ENCODE measurements at places on chromosomes 7 and 10.

GRCh38 chr10:126930883-126931503 lies 25.8 kb downstream of the DOCK1 start:
- no peak for DNase-seq

- no peak for DNase-seq
Observed at GRCh38 chr7:79245623-79246249, 207.7 kb downstream of the MAGI2 start.

- no peak for DNase-seq
Observed at GRCh38 chr10:119368991-119369869, 161.9 kb downstream of the GRK5 start.

DNA sequence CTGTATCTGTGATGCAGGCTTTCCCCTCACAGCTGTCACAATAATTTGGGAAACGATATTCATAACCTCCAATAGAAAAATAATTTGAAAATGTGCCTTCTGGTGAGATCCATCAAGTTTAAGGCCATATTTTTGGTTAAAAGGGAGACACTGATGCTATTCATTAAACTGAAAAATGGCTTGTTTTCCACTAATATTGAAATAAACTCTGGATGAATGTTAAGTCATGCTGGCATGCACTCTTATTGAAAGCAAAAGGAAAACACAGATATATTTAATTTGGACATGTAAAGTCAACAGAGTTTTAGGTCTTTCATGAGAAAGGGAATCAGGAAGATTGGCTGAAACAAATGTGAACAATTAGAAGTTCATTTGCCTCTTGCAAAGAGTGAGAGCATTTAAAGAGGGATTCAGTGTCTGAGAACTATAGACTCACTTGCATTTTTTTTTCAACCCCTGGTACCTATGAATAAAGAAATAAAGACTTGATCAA lies 879.2 kb downstream of the LRMDA start:
- no peak for DNase-seq

GRCh38 chr10:57973451-57973850 lies 294.2 kb downstream of the IPMK start:
- DNase-seq = no peak

GRCh38 chr7:157760004-157760730 lies 423.4 kb downstream of the DNAJB6 start:
- no peak for DNase-seq

DNA sequence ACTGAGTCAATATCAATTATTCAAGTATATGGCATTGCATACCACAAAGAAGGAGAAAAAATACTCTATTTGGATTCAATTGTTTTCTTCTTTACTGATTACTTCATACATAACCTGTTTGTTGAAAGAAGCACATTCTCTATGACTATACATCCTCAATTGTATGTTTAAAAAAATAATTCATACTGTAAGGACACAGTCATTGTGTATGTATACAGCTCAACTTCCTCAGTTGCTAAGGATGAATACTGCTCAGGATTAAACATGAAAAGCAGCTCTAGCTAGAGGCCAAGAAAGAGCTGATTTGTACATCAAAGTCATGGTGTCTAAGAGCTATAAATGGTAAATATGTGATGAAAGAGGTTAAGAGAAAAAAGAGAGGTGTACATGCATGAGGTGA lies 15.8 kb upstream of the BPGM start:
- no peak for DNase-seq

DNA sequence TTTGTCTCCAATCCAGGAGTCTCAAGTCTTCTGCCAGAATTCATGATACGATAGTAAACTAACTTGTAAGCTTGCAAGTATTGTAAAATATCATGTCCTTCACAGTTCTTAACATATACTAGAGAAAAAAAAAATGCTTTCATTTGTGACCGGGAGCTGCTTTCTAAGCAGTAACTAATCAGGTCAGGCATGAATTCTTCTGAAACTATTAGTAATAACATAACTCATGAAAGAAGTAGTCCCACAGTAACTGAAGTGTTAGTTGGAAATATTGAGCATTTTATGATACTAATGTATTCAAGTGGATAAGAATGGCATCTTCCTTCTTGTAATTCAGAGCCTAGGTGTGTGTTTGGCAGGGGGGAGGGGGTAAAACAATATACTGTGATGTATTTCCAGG lies 665.6 kb downstream of the DNAJB9 start:
- DNase-seq = no peak

DNA sequence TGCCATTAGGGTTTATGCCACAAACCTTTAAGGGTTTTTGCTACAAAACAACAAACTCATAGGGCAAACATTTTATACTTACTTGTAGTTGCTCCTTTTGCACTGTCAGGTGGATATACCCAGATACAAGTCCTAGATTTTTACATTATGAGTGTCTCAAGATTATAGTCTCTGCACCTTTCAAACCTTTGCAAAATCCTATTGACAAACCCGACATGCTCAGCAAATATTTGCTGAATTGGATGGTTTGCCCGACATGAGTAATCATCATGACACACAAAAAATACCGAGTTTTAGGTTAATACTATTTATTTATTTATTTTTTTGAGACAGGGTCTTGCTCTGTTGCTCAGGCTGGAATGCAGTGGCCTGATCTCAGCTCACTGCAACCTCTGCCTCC lies 117.3 kb downstream of the SLC25A13 start:
- no peak for DNase-seq

GRCh38 chr7:30241767-30242166 lies 42.6 kb upstream of the ZNRF2 start:
- no peak for DNase-seq

DNA sequence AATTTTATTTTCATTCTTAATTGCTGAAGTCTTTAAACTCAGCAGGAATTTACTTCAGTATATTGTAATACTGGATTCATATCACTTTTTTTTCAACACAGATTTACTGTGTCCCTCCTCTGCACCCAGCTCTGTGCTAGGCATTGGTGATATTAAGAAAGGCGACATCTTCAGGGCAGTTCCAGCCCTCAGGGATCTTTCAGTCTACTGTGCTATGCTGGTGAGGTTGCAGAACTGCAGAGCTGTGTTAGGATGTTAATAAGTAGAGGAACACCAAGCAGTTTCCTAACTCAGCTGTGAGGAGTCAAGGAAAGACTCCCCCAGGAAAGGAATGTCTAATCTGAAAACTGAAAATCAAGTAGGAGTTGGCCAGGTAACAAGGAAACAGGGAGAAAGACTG lies 158.2 kb upstream of the NPY start:
- DNase-seq = no peak

- DNase-seq = no peak
Observed at GRCh38 chr7:87316097-87316700, 29.3 kb upstream of the CROT start.

GRCh38 chr10:96576277-96576980 lies 10.4 kb downstream of the TM9SF3 start:
- DNase-seq = no peak

DNA sequence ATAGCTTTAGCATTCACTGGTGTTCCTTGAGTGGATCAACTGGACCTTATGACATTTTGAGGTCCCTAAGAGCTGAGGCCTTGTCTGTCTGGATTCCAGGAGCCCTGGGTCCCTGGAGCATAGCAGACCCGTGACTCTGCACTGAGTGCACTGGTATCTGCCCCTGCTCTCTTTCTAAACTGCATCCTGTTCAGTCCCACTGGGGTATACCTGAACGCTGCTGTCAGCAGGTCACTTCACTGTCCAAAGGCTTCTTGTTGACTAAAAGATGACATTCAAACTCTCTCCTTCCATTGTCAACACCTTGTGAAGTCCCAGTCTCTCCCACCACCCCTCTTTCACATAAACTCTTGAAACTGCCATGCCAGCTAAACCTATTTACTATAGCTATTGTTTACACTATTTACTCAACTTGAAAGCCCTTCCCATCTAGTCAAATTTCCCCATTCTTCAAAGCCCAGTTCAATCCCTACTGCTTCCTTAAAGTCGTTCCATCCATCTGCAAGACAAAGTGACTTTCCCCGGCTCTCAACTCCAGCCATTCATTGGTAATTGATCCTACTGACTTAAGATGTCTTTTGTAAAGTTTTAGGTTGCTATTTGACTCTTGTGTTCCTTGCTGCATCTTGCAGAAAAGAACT lies 523.3 kb downstream of the KCNMA1 start:
- no peak for DNase-seq

- DNase-seq = no peak
Observed at GRCh38 chr10:27774831-27775230, 29.2 kb upstream of the MKX start.

DNA sequence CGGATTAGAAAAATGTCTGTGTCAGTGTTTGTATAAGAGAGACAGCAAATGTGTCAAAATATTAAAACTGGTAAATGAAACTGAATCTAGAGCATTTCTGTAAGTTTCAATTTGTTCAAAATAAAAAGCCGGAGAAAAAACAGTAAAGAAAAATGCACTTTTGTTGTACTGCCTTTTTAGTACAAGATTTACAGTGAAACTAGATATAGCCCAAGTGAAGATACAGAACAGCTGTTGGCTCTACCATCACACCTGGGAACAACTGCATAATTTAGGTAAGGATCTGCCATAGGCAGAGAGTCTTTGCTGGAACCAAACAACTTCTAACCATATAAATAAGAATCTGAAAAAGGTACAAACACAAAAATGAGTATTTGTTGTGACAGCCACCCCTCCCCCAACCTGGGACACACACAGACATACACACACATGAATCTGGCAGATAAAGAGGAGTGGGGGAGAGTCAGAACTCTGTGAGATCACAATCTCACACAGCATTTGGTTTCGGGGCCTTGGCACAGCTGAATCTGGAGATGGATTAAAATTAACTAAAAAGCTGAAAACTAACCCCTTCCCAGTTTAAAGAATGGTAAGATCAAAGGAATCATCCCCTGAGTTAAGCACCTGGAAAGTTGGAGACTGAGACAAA lies 54.8 kb downstream of the DPY19L1 start:
- DNase-seq = no peak

DNA sequence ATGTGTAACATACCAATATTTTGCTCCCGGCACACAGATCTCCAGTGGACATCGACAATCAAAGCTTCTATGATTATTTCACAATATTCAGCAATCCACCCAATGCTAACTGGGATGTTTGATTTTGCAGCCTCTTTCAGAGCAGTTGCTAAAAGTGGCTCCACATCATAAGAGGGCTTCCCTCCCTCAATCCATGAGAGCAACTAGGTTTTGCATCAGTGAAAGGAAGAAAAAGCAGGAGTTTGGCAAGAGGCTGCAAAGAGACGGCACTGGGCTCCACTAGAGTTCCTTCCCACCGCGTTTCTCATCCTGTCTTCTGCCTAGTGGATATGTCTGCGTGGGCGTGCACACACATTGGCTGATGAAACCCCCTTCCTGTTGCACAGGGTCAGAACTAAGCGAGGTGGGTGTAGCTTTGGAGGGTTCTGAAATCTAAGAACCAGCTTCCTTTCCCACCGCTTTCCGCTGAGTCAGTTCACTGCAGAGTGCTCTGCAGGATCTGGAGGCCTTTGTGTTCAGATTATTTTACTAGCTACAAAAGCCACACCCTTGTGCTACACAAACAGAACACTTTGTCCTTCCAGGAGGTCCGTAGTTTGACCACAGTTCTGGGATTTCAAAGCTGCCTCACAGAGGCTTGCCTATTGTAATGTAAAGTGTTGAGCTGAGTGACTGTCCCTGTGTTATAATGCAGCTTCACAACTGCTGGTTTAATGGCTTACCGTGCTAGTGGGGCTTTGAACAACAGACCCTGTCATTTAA lies 28.1 kb downstream of the ARL4A start:
- no peak for DNase-seq

DNA sequence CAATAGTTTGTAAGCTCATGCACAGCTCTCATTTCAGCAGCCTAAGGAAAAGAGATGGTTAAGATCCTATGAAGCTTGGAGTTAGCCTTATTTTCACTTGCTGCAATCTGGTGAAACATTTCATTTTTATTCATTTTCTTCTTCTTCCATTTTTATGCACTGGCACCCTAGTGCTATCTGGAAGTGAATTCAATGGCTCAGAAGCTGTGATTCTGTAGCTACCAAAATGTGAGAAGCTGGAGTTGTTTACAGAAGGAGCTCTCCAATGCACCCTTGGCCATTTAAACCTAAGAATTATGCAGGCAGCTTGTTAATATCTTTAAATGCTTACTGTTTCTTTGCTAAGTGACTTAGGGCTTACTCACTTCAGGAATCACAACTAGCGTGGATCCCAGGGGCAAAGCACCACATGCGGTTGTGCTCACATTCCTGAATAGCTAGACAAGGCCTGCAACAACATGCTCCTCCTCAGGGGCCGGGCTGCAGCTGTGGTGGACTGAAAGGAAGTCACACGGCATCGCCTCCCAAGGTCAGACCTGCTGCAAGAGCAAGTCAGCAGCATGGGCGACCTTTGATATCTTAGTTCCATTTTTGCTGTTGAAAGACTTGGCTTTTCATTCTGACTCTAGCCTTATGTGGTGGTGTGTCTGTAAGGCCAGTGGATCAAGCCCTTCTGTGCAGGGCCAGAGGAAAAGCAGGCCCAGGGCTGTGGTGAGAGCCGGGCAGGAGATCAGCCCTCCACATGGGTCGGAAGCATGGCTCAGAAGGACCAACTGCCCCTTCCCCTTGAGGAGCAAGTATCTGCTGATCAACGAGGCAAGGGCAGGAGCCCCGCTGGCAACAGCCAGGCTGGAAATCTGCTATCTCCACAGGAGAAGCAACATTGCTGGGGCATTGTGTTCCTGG lies 91.9 kb upstream of the MBL2 start:
- no peak for DNase-seq

DNA sequence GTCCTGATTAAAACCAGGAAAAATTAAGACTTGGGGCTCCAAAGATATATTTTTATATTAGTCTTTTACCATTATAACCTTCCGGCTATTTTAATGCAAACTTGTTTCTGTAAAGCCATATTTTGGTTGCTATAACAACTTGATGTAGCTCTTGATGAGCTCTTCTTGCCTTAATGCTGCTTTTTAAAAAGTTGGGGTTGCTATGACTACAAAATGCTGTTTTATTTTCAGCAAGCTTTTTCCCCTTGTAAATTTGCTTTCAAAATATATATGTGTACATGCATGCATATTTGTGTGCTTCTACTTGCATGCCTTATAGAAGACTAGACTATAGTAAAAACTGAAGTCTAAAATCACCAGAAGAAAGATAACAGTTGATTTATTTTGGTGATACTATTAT lies 99.7 kb downstream of the CSTF2T start:
- no peak for DNase-seq

- DNase-seq = no peak
Observed at GRCh38 chr7:152640829-152641228, 35.1 kb downstream of the XRCC2 start.

DNA sequence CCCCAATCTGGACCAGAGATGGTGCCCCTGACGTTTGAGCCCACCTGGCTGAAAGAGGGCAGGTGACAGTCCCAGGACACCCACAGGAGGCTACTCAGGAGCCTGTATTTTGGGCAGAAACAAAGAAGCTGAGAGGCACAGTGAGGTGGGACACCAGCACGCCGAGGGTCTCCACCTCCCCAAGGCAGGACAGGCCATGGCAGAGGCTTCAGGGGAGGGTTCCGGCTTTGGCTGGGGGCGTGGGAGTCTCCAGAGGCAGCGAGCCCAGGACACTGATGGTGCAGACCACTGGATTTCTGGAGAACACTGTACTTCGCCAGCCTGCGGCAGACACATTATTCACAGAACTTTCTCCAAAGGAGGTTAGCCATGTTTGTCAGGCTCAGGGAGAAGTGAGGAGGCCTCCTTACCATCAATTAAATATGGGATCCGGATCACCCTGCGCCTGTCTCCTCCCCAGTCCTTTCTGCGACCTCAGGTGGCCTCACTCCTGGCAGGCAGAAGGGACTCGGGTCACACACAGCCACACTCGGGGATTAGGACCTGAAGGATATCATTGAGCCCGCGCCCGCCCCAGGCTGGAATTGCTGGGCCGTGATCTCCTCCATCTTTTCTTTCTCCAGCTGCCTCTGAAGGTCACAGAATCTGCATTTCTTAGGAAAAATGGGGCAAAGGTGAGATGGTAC lies 98.3 kb downstream of the MKI67 start:
- DNase-seq = no peak

- DNase-seq = no peak
Observed at GRCh38 chr10:100438674-100439315, 24.0 kb upstream of the WNT8B start.
